ENCODE measurements at places on chromosomes 16 and 17. TPM values are rescaled to one million over a fixed set of nuclear protein-coding genes. Genes with fewer than 3 reads are reported as not detected.

The SPAG9 gene
- 125 TPM for total RNA-seq

The TNFRSF17 gene
- total RNA-seq, result not detected

The CDRT15 gene
- total RNA-seq, result not detected

The ZG16B gene
- 2.5 TPM for total RNA-seq

The STRADA gene
- total RNA-seq, result 14.4 TPM

The CNGB1 gene
- not detected for total RNA-seq

The TNRC6C gene
- total RNA-seq, result 2.5 TPM

The ATP6V0D1 gene
- 115 TPM for total RNA-seq

The KRTAP4-9 gene
- not detected for total RNA-seq

The KRTAP9-4 gene
- total RNA-seq, result not detected

The SDK2 gene
- total RNA-seq, result 0.28 TPM

The IGF2BP1 gene
- 0.85 TPM for total RNA-seq

The NEK8 gene
- 2.3 TPM for total RNA-seq

The SDR42E2 gene
- not detected for total RNA-seq

The TMEM92 gene
- not detected for total RNA-seq
